ENCODE measurements at places on chromosomes 7 and 10. TPM values are rescaled to one million over a fixed set of nuclear protein-coding genes. Genes with fewer than 3 reads are reported as not detected.

Gene CPN1
- not detected for total RNA-seq

Gene RAB19
- total RNA-seq: not detected

Gene CEP41
- 8.0 TPM for total RNA-seq

Gene ZNF727
- 6.4 TPM for total RNA-seq

Gene ASB10
- not detected for total RNA-seq

Gene ADIRF
- total RNA-seq: 142 TPM

Gene MCM10
- 0.83 TPM for total RNA-seq

Gene ABCB4
- 0.26 TPM for total RNA-seq

Gene TAS2R40
- not detected for total RNA-seq

Gene MSS51
- total RNA-seq: 1.5 TPM

Gene EPO
- not detected for total RNA-seq

Gene KEL
- not detected for total RNA-seq

Gene FXYD4
- total RNA-seq: not detected

Gene CROT
- total RNA-seq: 23.0 TPM

Gene ANKRD30A
- total RNA-seq: not detected

Gene KLHDC10
- total RNA-seq: 29.1 TPM

Gene HOXA10
- 0.17 TPM for total RNA-seq

Gene PIK3CG
- total RNA-seq: not detected

Gene PHYHIPL
- not detected for total RNA-seq

Gene TAS2R5
- 1.0 TPM for total RNA-seq
